ENCODE measurements at places on chromosomes 5 and 9.

GRCh38 chr5:154477382-154478223 lies 424 bp downstream of the HAND1 start:
- DNase-seq = no peak

DNA sequence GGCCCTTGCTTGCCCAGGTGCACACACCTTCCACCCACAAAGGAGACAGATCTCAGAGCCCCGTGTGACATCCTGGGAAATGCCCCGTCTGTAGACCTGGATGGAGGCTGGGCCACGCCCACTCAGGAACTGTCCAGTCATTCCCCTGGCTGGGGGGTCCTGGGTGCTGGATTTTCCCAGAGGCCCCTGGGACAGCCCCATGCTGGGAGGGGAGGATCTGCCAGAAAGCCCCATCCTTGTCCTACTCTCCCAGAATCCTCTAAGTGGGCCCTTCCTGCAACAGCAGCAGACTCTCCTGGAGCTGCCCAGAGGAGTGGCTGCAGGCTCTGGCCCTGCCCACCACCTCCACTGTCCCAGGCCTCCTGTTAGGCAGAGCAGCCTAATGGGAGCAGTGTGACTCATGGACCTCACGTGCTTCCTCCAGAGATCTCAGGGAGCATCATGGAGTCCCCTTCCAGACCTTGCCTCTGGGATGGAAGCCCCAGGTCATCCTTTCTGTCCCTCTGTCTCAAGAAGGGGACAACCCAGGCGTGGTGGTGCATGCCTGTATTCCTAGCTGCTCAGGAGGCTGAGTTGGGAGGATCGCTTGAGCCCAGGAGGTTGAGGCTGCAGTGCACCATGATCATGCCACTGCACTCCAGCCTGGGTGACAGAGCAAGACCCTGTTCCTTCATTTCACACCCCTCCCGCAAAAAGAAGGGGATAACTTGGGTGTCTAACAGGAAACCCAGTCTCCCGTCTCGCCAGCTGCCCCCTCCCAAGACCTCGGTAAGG lies 51.7 kb downstream of the JADE2 start:
- DNase-seq = no peak

DNA sequence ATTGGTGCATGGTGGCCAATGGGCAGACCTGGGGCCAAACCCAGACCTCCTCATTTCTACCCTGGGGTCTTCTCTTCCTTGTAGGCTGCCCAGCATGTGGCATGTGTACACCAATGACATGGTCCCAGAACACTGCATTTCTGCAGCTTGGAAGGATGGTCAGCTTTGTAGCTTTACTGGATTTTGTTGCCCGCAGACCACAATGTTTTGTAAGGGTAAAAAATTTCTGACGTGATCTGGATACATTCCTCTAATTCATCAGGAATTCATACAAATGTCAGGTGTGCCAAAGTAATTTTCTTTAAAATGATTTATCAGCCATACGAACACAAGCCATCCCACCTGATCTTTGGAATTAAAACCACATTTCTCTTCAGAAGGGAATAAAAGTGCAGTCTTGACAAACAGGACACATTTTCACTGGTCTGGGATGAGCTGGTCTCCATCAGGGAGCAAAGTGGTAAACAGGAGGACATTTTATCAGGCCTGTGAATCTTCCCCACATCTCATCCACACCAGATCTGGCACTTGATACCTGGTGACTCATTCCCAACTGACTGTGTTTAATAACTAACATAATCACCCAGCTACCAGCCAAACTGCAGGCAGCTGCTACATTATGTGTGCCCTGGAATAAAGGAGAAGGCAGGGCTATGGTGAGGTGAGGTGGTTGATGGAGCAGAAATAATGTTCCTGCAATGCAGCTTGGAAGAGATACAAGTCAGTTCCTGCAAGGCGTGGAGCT lies 103.9 kb downstream of the SPOCK1 start:
- no peak for DNase-seq

GRCh38 chr5:101829255-101829654 lies 466.8 kb downstream of the SLCO4C1 start:
- no peak for DNase-seq

DNA sequence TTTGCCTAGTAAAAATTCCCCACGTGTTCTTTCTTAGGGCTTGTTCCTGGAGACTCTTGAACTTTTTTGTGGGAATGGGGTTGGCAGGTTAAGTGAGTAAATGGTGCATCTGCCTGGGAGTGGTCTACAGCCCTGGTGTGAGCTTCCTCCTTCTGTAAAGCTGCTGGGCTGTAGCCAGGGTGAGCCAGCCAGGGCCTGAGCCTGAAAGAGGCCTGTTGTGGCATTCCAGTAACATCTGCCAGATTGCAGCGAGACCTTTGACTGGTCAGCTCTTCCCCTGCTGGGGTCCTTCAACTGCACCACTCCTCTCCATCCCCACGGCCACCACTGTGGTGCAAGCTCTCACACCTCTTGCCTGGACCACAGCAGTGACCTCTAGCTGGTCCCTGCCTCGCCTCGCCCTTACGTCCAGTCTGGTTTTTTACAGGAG lies 47.5 kb downstream of the SLC22A5 start:
- no peak for DNase-seq

DNA sequence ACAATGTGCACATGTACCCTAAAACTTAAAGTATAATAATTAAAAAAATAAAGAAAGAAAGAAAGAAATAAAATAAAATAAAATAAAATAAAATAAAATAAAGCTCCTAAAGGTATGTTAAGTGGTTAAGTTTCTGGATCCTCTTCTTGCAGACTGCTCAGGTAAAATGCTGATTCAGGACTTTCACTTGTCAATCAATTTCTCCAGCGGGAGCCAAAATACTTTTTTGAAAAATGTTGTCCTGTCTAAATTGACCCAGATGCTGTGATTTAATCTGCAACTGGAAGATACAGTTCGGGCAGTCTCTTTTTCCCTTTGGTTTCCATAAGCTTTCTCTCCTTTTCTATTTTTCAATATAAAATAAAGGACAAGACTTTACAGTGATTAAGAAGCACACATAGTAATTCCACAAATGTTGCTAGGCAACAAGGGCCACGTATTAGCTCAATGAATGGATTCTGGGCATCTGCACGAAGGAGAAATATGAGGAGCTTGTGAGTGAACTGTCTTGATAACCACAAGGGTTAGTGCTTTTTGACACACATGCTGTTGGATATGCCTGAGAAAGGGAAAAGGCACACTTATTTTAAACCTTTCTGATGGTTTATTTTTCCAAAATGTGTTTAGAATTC lies 38.6 kb downstream of the HTR4 start:
- no peak for DNase-seq

Measured in stimulated activated CD4-positive, alpha-beta T cell treated with anti-CD3 and anti-CD28 coated beads, TNF-alpha, amount 100 ng/mL, for 4 hours (primary cell).